Progenitor cell of endocrine pancreas (in vitro differentiated cells): ENCODE measurements at places on chromosomes 4 and X. TPM values are rescaled to one million over a fixed set of nuclear protein-coding genes. Genes with fewer than 3 reads are reported as not detected.

The NLGN4X gene
- 43.4 and 45.0 TPM in 2 replicates for total RNA-seq

The ADH1A gene
- total RNA-seq = 5.6 TPM in 2 replicates

The CUL4B gene
- 61.3 and 62.7 TPM in 2 replicates for total RNA-seq

The NXT2 gene
- total RNA-seq = 23.2 and 23.5 TPM in 2 replicates

The PRDM5 gene
- total RNA-seq = 18.9 and 24.1 TPM in 2 replicates

The ARX gene
- total RNA-seq = 4.5 and 5.8 TPM in 2 replicates

The VCX3B gene
- not detected in 2 replicates for total RNA-seq

The CRMP1 gene
- 17.6 and 18.2 TPM in 2 replicates for total RNA-seq

The OTUD6A gene
- not detected in 2 replicates for total RNA-seq

The EDA2R gene
- total RNA-seq = 4.2 and 6.6 TPM in 2 replicates

The DHRSX gene
- total RNA-seq = 61.0 and 65.4 TPM in 2 replicates

The ANAPC10 gene
- 22.5 and 24.8 TPM in 2 replicates for total RNA-seq

The PCDH7 gene
- total RNA-seq = 9.9 and 17.2 TPM in 2 replicates

The MAPK10 gene
- 21.4 and 22.1 TPM in 2 replicates for total RNA-seq

The H2BW2 gene
- total RNA-seq = not detected in 2 replicates

The SMR3A gene
- total RNA-seq = not detected in 2 replicates

The ALPK1 gene
- 1.4 and 1.8 TPM in 2 replicates for total RNA-seq

The SLC25A43 gene
- total RNA-seq = 4.1 and 4.9 TPM in 2 replicates

The TRPC3 gene
- total RNA-seq = 0.84 TPM in 2 replicates

The SSX3 gene
- not detected in 2 replicates for total RNA-seq

The CHIC1 gene
- 7.3 and 7.6 TPM in 2 replicates for total RNA-seq

The SPON2 gene
- total RNA-seq = 1.9 and 2.2 TPM in 2 replicates

The SPRY1 gene
- total RNA-seq = 52.0 and 54.1 TPM in 2 replicates

The ANOS1 gene
- total RNA-seq = 5.9 and 6.9 TPM in 2 replicates

The HMX1 gene
- 0.65 and 0.87 TPM in 2 replicates for total RNA-seq

The SSX2 gene
- total RNA-seq = not detected in 2 replicates

The C4orf50 gene
- total RNA-seq = 0.18 and 0.19 TPM in 2 replicates

The MID2 gene
- total RNA-seq = 5.9 and 6.2 TPM in 2 replicates

The PNCK gene
- total RNA-seq = 5.4 and 6.1 TPM in 2 replicates

The PABPC4L gene
- total RNA-seq = 4.3 and 4.5 TPM in 2 replicates

The SLC49A3 gene
- total RNA-seq = 12.9 and 13.1 TPM in 2 replicates

The SSX4 gene
- not detected in 2 replicates for total RNA-seq

The ZFP42 gene
- 3.9 and 5.5 TPM in 2 replicates for total RNA-seq

The TMSB15C gene
- total RNA-seq = 15.5 and 17.3 TPM in 2 replicates

The ZMAT1 gene
- 11.6 and 12.7 TPM in 2 replicates for total RNA-seq

The AVPR2 gene
- not detected in 2 replicates for total RNA-seq

The RBMXL3 gene
- not detected in 2 replicates for total RNA-seq

The PF4V1 gene
- total RNA-seq = not detected in 2 replicates

The PDE6B gene
- 10.4 TPM in 2 replicates for total RNA-seq

The TMEM31 gene
- 0.55 and 0.89 TPM in 2 replicates for total RNA-seq

The FAM184B gene
- 0.17 and 0.20 TPM in 2 replicates for total RNA-seq

The AMELX gene
- not detected in 2 replicates for total RNA-seq

The CPZ gene
- total RNA-seq = 0.19 and 0.29 TPM in 2 replicates

The IL13RA1 gene
- total RNA-seq = 29.9 and 30.8 TPM in 2 replicates

The IQSEC2 gene
- total RNA-seq = 15.1 and 18.1 TPM in 2 replicates

The AMTN gene
- total RNA-seq = not detected in 2 replicates

The SORCS2 gene
- 2.2 and 2.9 TPM in 2 replicates for total RNA-seq

The CTAG1A gene
- not detected in 2 replicates for total RNA-seq

The FRMPD4 gene
- total RNA-seq = 0.09 and 0.10 TPM in 2 replicates

The HAUS7 gene
- total RNA-seq = 22.3 and 22.9 TPM in 2 replicates

The ASMT gene
- 0.36 TPM in 1 of 2 replicates, not detected in the other for total RNA-seq

The LIMCH1 gene
- total RNA-seq = 12.7 and 19.4 TPM in 2 replicates

The CD38 gene
- not detected in 2 replicates for total RNA-seq
